ENCODE measurements at places on chromosomes 3 and 15.

GRCh38 chr3:146747928-146748327 lies 142.8 kb upstream of the PLSCR5 start:
- DNase-seq: no peak

DNA sequence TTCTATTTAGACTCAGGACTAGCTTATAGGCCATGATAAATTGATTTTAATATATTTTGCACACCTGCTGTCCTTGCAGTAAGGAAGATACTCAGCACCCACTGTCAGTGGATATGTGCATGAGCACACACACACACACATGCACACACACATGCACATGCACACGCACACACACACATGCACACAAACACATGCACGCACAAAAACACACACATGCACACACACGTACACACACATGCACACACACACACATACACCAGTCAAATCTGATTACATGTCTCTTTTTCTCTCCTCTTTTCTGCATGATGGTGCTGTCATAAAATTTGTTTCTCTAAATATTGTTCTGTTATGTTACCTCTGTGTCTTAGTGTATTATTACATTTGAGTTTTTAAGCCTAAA lies 87.3 kb upstream of the OSTN start:
- no peak for DNase-seq

- DNase-seq: no peak
Measured at GRCh38 chr3:95048564-95048963, 985.7 kb downstream of the NSUN3 start.

GRCh38 chr3:10228248-10228950 lies 19.9 kb upstream of the TATDN2 start:
- no peak for DNase-seq

- DNase-seq: no peak
Measured at GRCh38 chr3:139302084-139302800, 41.6 kb upstream of the MRPS22 start.

Measured in activated CD8-positive, alpha-beta memory T cell treated with anti-CD3 and anti-CD28 coated beads, Interleukin-2, amount 50 U/mL, for 4 hours (primary cell).